Motor neuron (in vitro differentiated cells): ENCODE measurements at places on chromosomes 11 and 22. TPM values are rescaled to one million over a fixed set of nuclear protein-coding genes. Genes with fewer than 3 reads are reported as not detected.

The NXPE4 gene
- 0.14 and 0.52 TPM in 2 replicates for total RNA-seq

The LMF2 gene
- total RNA-seq = 16.5 and 20.2 TPM in 2 replicates

The ABCG4 gene
- total RNA-seq = 0.36 and 2.4 TPM in 2 replicates

The DRAP1 gene
- 130 and 137 TPM in 2 replicates for total RNA-seq

The WNT11 gene
- total RNA-seq = 3.9 and 4.3 TPM in 2 replicates
